ENCODE measurements at places on chromosomes 13 and 19. TPM values are rescaled to one million over a fixed set of nuclear protein-coding genes. Genes with fewer than 3 reads are reported as not detected.

DNA sequence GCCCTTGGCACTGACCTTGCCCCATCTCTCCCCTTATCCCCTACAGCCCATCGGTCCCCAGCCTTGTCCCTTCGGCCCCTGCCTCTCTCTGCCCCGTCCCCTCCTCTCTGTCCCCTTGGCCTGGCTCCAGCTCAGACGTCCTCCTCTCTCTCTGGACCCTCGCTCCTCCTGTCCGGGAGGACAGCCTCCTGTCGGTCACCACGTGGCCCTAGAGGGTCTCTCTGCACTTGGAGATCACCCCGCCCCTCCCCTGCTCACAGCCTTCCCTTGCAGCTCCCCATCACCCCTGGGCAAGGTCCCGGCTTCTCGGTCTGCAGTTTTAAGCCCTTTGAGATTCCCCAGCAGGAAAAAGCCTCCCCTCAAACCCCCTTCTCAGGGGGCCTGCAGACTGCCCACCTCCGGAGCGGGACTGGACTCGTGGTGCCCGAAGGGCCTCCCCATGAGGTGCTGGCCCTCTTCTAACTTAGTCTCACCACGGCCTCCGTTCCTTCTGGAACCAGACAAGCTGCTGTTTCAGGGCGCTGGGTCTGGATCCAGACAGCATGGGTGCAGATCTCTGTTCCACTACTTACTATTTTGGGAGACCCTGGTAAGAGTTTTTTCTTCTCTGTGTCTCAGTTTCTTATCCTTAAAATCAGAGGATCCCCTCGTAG is 3.3 kb upstream of the KLK15 start:
- DNase-seq: no peak

GRCh38 chr13:108269601-108270328 is at the start of gene TNFSF13B:
Gene TNFSF13B (plus strand): TSS chr13:108269718. CDS start chr13:108269896, 178 bp downstream.
- DNase-seq: peak; percentile 67

DNA sequence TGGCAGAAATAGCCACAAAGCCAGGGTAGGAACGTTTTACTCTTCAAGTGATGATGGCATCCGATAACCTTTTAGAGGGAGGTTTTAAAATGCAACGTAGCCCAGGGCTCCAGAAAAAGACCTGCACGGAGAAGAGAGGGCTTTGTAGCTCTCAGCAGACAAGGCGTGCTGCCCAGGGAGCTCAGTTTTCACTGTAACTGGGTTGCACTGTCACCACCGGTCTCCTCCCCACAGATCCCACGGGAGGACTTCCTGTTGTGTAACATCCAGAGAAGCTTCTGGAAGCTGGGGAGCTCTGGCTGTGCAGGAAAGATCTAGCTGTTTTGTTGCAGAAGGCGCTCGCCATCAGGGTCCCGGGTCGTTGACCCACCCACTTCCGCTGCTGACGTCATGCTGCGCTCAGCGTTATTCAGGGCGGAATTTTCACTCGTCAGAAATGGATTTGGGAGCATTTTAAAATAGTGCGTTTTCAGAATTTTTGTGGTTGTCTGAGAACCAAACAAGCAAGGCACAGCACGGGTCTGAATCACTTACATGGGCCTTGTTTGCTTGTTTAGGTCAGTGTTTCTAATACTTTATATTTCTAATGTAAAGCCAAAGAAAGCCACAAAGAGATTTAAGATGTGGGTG is 50.8 kb downstream of the ATP11A start:
- no peak for DNase-seq

DNA sequence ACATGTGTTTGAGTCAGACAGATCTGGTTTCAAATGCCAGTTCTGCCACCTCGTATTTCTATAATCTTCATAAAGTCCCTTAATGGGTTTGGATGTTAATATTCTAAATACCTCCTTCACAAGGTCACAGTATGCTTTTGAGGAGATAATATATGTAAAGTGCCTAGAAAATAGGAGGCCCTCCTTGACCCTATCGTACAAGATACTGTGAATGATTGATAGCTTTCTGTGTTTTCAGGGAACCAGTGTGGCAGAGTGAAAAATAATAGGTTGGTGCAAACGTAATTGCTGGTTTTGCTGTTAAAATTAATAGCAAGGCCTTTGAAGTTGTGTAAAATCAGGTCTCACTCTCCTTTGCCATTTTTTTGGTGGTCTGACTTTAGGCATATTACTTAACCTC is 77.5 kb upstream of the SCEL start:
- no peak for DNase-seq

- no peak for DNase-seq
These were observed 10.7 kb downstream of the KCNC3 start for GRCh38 chr19:50318438-50318837.

The TMEM150B gene
- 89.2 TPM for polyA plus RNA-seq

- peak; percentile 88 for DNase-seq
These were observed 21.3 kb upstream of the ARL11 start for GRCh38 chr13:49606747-49607648.

The GPR12 gene
- 0.03 TPM for polyA plus RNA-seq

The C1QTNF9B gene
- 0.19 TPM for polyA plus RNA-seq

- no peak for DNase-seq
These were observed 70.2 kb downstream of the SOX1 start for GRCh38 chr13:112137144-112137543.

The IGSF23 gene
- polyA plus RNA-seq: 5.8 TPM

- no peak for DNase-seq
These were observed 1.8 kb downstream of the MYBPC2 start for GRCh38 chr19:50434525-50434924.

The NCR1 gene
- not detected for polyA plus RNA-seq

DNA sequence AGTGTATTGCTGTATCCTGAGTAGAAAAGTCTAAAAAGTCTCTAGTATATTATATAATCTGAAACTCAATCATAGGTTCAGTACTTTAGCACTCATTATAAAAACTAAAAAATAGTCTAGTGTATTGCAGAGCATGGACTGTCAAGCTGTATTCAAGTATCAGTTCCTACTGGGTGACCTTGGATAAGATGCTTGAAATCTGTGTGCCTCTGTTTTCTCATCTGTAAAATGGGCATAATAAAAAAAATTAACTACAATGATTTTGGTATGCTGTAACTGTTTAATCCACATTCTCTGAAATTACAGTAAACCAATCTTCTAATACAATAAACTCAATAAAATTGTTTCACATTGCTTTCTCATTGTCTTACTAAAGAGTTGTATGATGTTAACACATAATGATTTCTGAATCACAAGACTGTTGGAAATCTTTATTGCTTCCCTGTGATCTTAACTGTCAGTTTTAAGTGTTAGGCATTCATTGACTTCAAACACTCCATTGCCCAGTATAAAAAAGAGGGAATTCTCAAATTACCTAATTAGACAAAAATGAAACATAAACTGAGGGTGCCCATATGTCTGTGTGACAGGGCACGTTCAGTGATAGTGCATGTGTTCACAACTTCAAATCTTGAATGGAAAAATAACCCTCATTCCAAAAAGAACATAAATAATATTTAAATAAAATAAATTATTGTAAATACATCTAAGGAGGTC is 2.2 kb downstream of the STARD13 start:
- no peak for DNase-seq

Data from small intestine (tissue), 16 donors.